Hindlimb muscle (tissue), 1 donor: ENCODE measurements at places on chromosomes 3 and 15.
A peak's percentile ranks its signal among the peaks of the same experiment; 100 is the strongest.

DNA sequence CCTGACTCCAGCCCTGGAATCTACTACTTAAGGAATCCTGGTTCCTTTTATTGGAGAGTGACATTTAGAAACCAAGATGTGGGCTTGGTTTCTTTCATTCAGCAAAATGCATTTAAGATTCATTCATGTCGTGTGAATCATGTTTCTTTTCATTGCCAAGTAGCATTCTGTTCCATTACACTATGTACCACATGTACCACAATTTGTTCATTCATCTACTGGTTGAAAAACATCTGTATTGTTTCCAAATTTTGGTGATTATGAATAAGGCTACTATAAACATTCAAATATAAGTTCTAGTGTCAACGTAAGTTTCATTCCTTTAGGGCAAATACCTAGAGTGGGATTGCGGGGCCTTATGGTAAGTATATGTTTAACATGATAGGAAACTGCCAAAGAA lies 264.2 kb downstream of the VPS13C start:
- no peak for DNase-seq

DNA sequence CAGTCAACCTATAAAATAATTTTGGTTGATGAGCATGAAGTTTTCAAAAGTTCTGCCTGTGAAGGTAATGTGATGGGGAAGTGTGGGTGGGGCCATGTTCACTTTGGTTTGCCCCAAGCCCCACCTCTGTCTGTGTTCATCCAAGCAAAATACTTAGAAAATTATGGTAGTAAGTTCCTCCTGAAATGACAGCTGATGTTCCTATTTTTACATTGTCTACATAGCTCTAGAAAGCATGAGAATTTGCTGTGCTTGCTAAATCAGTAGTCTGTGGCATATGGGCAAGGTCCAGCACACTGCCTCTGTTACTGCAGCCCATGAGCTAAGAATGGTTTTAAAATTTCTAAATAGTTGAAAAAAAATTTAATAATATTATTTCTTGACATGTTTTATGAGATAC lies 21.9 kb upstream of the CP start:
- DNase-seq, result no peak

- no peak for DNase-seq
Observed at GRCh38 chr3:79906106-79906505, 138.3 kb upstream of the ROBO1 start.

DNA sequence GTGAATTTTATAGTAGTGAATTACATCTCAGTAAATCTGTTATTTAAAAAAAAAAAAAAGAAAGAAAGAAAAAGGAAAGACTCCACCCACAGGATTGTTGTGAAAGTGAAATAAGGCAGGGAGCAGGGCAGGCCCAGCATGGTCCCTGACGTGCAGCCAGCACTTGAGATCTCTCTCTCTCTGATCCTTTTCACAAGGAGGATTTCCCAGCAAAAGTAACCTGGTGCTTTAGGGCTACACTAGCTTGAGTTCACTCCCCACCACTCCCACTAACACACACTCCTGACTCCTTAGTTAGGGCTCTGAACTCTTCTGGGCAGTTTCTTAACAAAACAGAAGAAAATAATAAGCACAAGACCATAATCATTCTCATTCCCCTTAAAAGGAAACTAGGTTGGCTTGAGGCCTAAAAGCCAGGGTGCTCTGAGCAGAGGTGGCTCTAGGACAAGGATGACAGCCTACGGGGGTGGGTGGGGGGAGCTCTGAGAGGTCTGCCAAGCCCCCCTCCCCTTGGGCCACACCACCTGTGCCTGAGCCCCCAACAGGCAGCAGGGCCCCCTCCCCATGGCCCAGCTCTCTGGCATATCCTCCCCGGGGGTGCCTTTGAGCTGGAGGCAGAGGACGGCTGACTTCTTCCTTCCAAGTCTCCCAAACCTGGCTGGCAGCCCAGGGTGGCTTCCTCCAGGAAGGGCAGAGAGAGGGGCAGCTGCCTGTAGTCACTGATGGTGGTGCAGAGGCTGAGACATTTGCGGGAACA lies 856 bp downstream of the TMEM40 start:
- no peak for DNase-seq

DNA sequence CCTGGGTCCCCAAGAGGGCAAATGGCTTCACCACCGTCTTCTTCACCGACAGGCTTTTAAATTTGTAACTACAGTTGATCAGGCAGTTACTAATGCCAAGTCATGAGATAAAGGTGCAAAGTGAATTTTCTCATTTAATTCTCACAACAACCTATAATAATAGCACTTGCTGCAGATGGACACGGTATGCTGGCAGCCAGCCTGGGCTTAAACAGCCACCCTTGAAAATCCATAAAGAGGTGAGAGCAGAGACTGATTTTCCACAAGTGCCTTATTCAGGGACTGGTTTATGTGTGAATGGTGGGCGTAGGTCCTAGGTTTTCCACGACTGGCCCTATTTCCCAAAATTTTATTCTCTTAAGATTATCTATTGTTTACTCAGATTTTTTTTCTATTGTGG lies 117.8 kb downstream of the RAB11A start:
- no peak for DNase-seq

DNA sequence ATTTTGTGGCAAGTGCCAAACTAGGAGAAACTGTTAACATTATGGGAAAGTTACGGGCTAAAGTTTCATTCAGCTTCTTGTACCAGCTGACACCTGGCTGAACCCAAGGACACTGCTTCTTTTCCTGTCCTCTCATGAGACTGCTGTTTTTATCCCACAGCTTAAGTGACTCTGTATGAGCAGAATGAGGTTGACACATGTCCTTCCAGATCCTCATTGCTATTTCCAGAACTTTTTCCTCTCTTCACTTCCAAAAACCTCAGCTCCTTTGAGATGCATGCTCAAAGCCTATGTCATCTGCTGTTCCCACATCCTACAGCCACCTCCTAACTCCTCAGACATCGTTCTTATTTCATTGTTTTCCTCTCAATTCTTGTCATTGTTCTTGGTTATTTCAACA lies 183.6 kb downstream of the DCLK3 start:
- peak; percentile 42 for DNase-seq

DNA sequence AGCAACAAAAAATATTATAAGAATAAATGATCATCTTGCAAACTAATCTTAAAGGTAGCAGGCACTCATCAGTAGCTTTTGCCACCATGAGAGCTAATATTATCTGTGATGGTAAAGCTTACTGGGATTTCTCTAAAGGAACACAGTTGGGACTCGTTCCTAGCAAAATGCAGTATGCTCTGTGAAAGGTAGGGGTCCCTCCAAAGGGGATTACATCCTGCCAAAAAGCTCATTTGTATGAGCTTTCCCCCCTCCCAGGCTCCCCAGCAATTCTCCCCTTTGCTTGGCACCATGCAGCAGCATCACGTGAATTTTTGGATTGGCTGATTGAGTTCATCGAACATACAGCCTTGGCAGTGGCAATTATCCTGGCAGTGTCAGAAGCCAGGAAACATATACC lies 361.0 kb upstream of the PLSCR5 start:
- DNase-seq, result no peak

DNA sequence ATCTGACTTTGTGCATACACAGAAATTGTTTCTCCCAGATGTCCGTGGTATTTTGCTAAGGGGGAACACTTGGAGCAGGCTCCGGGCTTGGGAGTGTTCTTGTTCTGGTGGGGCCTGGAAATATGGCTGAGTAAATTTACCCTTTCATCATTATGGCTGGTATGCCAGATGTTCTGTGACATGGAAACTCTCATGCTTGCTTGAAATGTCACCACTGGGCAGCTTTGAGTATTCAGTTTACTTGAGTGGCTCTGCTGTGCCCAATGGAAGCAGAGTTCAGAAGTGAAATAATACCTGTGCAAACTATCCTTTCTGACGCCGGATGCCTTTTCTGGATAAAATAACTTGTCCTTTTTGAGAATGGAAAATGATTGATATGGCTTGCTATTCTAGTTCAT lies 283.6 kb upstream of the TPM1 start:
- no peak for DNase-seq

DNA sequence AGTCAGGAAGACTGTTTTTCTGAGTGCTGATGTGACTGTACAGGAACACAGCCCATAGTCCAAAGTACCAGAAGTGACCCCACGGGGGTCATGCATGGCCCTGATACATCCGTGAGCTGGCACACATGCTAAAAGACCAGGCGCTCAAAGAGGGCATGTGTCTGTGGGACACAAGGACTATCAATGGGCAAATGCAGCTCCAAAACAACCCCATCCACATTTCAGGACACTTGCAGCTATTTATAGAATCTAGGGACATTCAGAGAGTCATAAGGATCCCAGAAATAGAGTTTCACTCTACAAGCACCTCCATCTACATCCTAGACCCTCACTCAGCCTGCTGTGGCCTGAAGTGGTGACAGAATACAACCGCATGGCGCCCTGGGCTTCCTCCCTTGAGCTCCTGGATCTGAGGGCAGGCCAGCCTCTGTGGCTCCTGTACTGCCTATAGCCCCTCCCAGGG lies 17.0 kb downstream of the SLC25A20 start:
- no peak for DNase-seq

DNA sequence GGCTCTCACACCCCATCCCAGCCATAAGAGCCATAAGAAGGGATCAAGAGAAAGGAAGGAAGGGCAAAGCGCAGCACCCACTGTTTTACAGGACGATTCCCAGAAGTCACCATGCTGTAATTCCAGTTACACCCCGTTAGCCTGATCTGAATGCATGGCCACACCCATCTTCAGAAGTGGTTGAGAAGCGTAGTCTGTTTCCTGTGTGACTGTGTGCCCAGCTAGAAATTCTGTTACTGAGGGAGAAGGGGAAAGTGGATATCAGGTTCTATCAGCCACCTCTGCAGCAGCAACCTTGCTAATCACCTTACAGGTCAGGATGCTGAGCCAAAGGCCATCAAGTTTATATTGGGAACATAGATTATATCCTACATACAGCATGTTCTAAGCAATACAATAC lies 260.0 kb downstream of the ABHD5 start:
- DNase-seq, result no peak

DNA sequence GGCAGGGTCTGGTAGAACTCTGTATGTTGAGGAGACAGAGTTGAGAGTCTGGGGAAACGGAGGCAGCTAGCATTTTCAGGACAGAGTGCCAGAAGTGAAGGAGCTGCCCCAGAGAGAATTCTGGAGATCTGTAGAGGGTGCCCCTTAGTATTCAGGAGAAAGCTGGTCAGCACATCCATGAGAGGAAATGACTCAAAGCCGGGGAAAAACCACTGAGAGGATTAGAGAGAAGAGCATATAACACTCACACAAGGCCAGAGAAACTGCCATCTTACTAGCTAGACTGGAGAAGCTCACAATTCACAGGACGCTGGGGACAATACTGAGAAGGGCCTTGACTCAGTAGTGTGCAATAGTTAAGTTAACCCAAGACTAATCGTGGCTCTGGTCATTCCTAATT lies 75.7 kb upstream of the DPPA4 start:
- no peak for DNase-seq

GRCh38 chr15:27490867-27491595 lies 520.0 kb downstream of the GABRG3 start:
- no peak for DNase-seq

DNA sequence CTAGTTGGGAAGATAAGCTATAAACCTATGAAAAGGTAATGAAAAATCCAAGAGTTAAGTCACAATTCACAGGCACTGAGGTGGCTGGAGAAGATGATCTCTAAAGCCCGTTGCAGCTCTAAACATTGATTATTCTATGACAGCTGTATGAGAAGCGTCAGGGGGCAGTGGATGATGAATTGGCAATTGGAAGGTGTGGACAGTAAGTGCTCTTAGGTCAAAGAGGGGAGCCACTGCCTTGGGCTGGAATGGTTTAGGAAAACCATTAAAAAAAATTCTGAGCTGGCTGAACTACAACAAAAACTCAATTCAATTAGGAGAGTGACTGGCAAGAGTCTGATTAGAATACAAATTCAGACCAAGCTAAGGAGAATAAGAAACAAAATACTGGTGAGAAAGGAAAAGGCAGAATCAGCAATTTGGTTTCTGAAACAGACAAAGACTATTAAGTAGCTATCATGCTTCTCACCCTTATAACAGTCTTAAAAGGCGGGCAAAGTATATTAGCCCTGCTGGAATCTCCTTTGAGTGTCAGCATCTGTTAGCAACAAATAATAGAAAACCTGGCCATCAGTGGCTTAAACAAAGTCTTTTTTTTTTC lies 8.8 kb upstream of the NMD3 start:
- DNase-seq, result no peak

GRCh38 chr3:145857956-145858355 lies 303.0 kb downstream of the PLOD2 start:
- DNase-seq, result no peak

DNA sequence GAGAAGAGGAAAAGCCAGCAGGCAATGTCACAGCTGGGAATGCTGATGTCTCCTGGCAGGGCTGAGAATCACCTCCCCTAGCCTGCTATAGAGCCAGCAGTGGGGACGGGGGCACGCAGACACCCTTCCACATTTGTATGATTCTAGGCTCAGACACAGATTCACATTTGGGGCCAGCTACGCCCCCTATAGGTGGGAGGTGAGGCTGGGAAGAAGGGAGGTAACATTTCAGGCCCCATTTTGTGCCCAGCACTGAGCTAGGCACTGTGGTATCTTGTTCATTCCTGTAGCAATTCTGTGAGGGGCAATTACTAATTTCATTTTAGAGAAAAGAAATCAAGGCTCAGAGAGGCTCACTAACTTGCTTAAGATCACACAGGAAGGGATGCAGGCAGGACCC lies 15.9 kb upstream of the ACAD9 start:
- DNase-seq, result no peak

DNA sequence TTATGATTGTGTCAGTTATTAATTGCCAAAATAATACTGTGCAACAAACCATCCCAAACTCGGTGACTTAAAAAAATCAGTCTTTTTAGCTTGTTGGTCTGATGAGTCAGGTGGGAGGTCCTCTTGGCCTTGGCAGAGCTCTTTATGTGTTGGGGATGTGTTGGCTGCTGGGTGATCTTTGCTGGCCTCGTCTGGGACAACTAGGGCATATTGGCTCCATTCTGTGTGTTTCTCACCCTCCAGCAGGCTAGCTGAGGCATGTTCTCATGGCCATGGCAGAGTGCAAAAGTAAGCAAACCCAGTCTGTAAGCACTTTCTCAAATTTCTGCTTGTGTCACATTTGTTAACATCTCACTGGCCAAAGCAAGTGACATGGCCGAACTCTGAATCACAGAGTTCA lies 251.6 kb downstream of the RPLP1 start:
- no peak for DNase-seq

DNA sequence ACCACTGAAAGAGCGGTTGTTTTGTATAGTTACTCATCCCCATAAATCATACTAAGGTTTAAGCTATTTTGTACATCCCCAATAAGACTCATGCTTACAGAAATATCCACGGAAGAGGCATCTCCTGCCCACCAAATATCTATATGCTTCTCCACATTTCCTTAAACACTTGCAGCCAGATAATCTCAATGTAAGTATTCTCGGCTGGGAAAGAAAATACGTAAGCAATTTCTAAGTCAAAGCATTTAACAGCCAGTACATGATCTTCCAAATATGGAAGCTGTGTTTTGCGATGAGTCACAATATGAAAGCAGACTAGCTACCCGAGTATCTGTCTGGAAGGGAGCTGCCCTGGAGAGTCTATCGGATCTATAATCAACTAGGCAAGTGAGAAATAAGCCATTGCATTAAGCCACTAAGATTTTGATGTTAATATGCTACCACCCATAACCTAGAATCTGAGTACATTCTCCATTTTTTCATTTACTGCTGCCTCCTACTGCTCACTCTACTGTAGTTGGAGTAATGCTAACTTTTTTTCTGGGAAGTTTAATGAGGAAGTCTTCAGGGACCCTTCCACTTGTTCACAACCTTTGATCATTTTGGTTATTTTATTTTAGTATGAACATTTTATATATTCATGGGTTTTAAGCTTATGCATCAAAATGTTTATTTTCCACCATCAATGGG lies 26.9 kb upstream of the ZMAT3 start:
- DNase-seq, result no peak
